Myocyte (in vitro differentiated cells): ENCODE measurements at places on chromosomes 3 and 15. TPM values are rescaled to one million over a fixed set of nuclear protein-coding genes. Genes with fewer than 3 reads are reported as not detected.

The ENTPD3 gene
- total RNA-seq: not detected in 2 replicates

The KATNBL1 gene
- 69.8 and 80.0 TPM in 2 replicates for total RNA-seq

The PP2D1 gene
- total RNA-seq: not detected in 2 replicates

The ALDH1A3 gene
- total RNA-seq: 0.05 TPM in 1 of 2 replicates, not detected in the other

The SLC24A5 gene
- not detected in 2 replicates for total RNA-seq

The CDCP1 gene
- total RNA-seq: 2.5 and 2.7 TPM in 2 replicates

The CCR9 gene
- not detected in 2 replicates for total RNA-seq

The CHST14 gene
- 14.5 and 15.6 TPM in 2 replicates for total RNA-seq

The DISP2 gene
- total RNA-seq: 1.6 and 3.5 TPM in 2 replicates

The ARRDC4 gene
- 22.7 and 30.6 TPM in 2 replicates for total RNA-seq

The SERPINI2 gene
- total RNA-seq: not detected in 2 replicates

The C2CD4A gene
- not detected in 2 replicates for total RNA-seq

The LIPC gene
- total RNA-seq: 1.0 and 1.2 TPM in 2 replicates

The NIPA2 gene
- 99.8 and 103 TPM in 2 replicates for total RNA-seq

The PCBP4 gene
- total RNA-seq: 159 and 351 TPM in 2 replicates

- DNase-seq: no peak
These were observed 24.7 kb downstream of the PCOLCE2 start for GRCh38 chr3:142863930-142864920.

DNA sequence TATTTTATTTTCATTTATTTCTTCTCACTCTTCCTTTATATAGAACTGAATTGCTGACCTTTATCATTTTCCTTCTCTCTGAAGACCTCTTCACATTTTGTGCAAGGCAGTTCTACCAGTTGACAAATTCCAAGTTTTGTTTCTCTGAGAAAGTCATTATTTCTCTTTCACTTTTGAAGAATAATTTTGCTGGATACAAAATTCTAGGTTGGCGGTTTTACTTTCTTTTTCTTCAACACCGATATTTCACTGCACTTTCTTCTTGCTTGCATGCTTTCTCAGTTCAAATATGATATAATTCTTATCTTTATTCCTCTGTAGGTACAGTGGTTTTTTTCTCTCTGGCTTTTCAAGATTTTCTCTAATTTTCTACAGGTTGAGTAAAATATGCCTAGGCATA, 15.9 kb downstream of the RFX7 start:
- no peak for DNase-seq

DNA sequence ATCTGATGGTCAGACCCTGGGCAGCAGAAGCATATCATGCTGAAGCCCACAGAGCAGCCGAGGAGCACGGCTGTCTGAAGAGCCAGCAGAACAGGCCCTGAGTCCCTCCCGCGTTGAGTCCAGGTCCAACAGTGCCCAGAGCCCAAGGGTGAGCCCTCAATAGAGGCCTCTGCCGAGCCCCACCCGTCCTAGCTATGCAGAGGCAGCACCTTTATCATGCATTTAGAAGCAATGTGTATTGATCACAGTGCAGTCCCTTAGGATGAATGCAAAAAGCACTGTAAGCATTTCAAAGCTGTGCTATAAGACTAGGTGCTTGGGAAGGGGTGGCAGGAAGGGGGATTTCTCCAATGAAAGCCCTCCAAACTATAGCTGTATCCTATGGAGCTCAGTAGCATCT, 208.5 kb downstream of the GABRB3 start:
- no peak for DNase-seq

- DNase-seq: no peak
These were observed 348.7 kb downstream of the NTRK3 start for GRCh38 chr15:87907676-87908446.

- no peak for DNase-seq
These were observed 5.2 kb upstream of the ZXDC start for GRCh38 chr3:126480861-126481260.

GRCh38 chr3:80549173-80549572, 781.4 kb upstream of the ROBO1 start:
- DNase-seq: no peak

DNA sequence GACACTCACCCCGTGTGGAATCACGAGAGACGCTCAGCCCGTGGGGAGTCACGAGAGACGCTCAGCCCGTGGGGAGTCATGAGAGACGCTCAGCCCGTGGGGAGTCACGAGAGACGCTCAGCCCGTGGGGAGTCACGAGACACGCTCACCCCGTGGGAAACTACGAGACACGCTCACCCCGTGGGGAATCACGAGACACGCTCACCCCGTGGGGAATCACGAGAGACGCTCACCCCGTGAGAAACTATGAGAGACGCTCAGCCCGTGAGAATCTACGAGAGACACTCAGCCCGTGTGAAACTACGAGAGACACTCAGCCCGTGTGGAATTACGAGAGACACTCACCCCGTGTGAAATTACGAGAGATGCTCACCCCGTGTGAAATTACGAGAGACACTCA, 49.8 kb downstream of the ADAMTS17 start:
- no peak for DNase-seq

- DNase-seq: peak; percentile 80
These were observed 225.1 kb upstream of the C2CD4B start for GRCh38 chr15:62389885-62390790.

GRCh38 chr15:58517682-58518525, 86.1 kb downstream of the LIPC start:
- DNase-seq: no peak

- DNase-seq: no peak
These were observed 64.8 kb upstream of the RAP2B start for GRCh38 chr3:153097213-153097612.

GRCh38 chr3:186582541-186582940, 12.0 kb downstream of the DNAJB11 start:
- no peak for DNase-seq

GRCh38 chr3:100781301-100781700, 72.0 kb downstream of the TFG start:
- no peak for DNase-seq

GRCh38 chr15:85621094-85621493, 173.6 kb downstream of the KLHL25 start:
- peak; percentile 77 for DNase-seq

- no peak for DNase-seq
These were observed 19.8 kb downstream of the DGKG start for GRCh38 chr3:186342197-186342596.

DNA sequence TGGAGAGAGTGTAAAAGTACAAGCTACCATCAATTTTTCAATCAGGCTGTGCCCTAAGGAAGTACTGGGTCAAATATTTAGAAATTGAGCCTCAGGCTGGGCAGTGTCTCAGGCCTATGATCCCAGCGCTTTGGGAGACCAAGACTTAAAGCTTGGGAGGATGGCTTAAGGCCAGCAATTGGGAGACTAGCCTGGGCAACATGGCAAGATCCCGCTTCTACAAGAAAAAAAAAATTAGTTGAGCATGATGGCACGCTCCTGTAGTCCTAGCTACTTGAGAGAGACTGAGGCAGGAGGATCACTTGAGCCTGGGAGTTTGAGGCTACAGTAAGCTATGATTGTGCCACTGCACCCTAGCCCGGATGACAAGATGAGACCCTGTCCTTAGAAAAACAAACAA, 2.0 kb upstream of the UBP1 start:
- no peak for DNase-seq

GRCh38 chr15:70772402-70772801, 9.0 kb upstream of the UACA start:
- DNase-seq: no peak

DNA sequence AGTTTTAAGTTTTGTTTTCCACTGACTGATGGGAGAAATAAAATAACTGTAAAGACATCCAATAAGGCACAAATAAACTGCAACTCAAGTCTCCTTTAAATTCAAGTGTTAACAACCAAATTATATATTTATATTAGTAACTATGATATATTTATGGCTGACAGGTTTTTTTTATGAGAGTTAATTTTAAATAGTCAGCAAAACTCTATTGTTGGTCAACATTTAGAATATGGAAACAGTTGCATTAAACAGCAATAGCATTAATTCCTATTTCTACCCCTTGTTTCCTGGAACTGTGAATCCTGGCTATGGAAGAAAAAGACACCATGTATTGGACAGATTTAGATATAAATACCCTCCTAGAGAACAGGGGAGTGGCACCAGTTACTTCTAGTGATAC, 16.5 kb upstream of the DIPK2A start:
- DNase-seq: no peak

DNA sequence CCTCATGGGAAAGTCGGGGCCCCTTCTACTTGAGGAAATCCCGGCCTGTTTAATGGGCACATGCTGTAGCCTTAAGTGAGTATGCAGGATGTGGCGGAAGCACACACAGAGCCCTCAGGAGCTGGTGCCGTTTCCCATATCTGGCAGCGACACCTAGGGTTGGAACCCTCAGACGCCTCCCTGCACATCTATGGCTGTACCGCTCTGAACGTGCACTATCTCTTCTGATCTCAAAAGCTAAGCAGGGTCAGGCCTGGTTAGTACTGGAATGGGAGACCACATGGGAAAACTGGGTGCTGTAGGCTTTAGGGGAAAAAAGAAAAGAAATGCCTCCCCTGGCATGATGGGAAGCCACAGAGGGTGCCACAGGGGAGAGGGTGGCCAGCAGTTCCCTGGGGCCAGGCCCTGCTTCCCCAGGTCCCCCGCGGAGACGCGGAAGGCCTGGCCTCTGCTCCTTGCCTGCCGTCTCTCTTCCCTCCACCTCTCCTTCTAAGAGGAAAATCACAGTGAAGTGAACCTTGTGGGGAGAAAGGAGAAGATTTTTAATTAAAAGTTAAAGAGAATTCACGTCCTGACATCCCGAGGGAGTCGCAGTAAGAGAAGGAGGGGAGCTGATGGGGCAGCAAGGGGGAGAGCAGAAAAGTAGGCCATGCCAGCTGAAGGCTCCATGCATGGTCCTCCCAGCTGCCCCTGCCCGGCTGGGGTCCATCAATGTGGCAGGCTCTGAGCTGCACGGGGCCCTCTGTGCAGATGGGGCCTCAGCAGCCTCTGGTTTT, 60.5 kb upstream of the TMEM115 start:
- DNase-seq: no peak

DNA sequence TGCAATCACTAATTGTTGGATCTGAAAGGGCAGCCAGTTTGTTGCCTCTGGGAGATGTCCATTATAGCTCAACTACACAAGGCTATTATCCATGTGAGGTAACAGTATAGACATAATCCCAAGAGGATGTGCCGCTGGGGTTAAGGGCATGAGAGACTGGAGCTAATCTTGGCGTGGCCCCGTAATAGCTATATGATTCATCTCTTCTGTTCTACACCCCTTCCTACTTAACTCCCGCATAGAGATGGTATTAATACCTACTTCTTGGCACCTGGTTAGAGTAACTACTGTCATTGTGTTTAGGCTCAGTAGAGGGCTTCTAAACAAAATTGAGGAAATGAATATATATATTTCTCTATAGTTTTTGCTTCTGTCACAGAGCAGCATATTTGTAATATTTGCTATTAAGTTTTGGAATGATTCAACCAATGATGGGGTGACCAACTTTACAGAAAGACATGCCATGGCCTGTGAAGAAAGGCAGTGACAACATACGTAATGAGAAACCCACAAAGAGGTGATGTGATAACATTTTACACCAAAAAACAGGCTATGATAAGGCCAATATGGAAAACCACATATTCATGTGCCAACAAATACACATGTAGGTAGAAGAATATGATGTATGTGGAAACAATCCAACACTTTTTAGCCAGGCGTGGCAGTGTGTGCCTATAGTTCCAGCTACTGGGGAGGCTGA, 76.8 kb upstream of the DPH6 start:
- DNase-seq: no peak

- peak; percentile 26 for DNase-seq
These were observed 71.0 kb downstream of the PBRM1 start for GRCh38 chr3:52614689-52615088.

DNA sequence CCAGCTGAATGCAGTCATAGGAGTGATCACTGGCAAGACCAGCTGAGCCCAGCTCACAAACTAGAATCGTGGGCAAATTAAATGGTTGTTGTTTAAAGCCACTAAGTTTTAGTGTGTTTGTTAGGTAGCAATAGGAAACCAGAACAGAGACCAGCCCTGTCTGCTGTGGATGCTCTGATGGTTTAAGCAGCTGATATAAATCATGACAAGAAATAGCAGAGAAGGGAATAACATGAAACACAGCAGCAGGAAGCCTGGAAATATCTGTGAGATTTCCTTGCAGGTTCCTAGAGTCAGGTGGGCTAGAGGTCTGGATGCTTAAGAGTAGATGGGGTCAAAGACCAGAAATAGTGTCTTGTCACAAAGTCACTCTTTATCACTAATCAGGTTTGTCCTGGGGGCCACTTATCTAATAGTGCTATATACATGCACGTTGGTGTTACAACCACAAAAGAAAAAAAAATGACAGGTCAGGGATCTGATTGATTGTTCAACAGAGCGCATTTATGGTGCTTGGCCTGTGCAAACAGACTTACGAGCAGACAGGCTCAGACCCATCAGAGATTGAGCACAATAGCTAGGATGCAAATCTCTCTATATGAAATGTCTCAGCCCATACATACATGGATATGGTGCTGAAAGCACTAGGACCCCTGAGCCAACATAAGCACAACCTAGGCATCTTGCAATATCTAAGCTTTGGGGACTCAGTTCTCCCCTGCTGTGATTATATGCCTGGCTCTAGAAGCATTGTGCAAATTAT, 967.7 kb downstream of the AGBL1 start:
- no peak for DNase-seq

- DNase-seq: no peak
These were observed 69.3 kb upstream of the CPOX start for GRCh38 chr3:98662699-98663098.

DNA sequence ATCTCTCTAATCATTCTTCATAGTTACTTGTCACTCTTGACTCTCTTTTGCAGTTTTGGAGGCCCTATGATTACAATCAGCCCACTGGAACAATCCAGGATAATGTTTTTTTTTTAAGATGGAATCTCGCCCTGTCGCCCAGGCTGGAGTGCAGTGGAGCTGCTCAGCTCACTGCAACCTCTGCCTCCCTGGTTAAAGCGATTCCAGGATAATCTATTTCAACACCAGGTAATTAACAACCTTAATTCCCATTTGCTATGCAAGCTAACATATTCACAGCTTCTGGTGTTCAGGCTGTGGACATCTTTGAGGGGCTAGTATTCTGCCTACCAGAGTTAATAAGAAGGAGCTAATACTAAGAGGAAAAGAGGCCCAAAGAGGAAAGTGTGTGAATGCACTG, 1.1 kb upstream of the BLOC1S6 start:
- no peak for DNase-seq

- DNase-seq: no peak
These were observed 321.5 kb upstream of the CADM2 start for GRCh38 chr3:84637272-84637671.

DNA sequence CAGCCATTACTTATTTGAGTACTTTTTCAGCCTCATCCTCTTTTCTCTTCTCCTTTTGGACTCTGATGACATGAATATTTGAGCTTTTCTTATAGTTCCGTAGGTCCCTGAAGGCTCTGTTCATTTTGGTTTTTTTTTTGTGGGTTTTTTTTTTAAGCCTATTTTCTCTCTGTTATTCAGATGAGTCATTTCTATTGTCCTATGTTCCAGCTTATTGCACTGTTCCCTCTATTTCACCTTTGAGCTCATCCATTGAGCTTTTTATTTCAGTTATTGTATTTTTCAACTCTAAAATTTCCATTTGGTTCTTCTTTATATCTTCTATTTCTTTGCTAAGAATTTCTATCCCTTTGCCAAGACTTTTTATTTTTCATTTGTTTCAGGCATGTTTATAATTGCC, 7.2 kb upstream of the MGLL start:
- no peak for DNase-seq

- peak; percentile 78 for DNase-seq
These were observed 24.0 kb upstream of the TLE3 start for GRCh38 chr15:70121624-70122302.
